Thyroid gland (tissue), 4 donors: ENCODE measurements at places on chromosomes 1 and 21. TPM values are rescaled to one million over a fixed set of nuclear protein-coding genes. Genes with fewer than 3 reads are reported as not detected.

ZNF683 gene
- total RNA-seq = not detected

GRCh38 chr21:41761934-41762635 lies 4.8 kb downstream of the RIPK4 start:
- H3K27me3 ChIP-seq = no peaks in the 10 kb centered on the region
- H3K27ac ChIP-seq = peak overlapping the region; percentile 69
- H3K36me3 ChIP-seq = no peaks in the 10 kb centered on the region
- no peak overlapping the region for H3K4me3 ChIP-seq

DNA sequence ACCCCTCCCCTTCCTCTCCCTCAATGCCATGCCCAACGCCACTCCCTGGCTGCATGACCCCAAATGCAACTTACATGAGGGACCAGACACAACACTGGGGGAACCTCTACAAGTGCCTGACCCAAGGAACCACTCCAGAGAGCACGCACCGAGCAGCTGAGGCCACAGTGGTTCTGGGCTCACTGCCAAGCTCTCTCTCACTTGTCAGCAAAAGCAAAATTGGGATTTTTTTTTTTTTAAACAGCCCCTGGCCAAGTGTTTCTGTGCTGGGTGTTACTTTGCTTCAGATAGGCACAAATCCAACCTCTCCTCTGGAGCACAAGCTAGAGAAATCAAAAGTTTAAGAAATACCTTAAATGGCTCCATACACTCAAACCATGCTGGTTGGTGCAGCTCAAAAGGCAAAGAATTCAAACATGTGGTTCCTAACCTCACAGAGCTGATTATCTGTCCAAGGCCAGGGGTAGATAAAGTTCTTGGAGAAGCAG lies 363.0 kb downstream of the SETD4 start:
- peaks cover 46% of the 10 kb centered on the region for H3K4me1 ChIP-seq
- H3K36me3 ChIP-seq = no peaks in the 10 kb centered on the region
- DNase-seq = peak; percentile 96
- no peaks in the 10 kb centered on the region for H3K27me3 ChIP-seq
- H3K27ac ChIP-seq = peak overlapping the region; percentile 34

GRCh38 chr1:33517596-33518250 lies 45.3 kb downstream of the ZSCAN20 start:
- no peak overlapping the region for H3K4me3 ChIP-seq
- H3K27me3 ChIP-seq = no peaks in the 10 kb centered on the region
- H3K36me3 ChIP-seq = no peaks in the 10 kb centered on the region
- H3K27ac ChIP-seq = no peak overlapping the region
- DNase-seq = no peak

DNA sequence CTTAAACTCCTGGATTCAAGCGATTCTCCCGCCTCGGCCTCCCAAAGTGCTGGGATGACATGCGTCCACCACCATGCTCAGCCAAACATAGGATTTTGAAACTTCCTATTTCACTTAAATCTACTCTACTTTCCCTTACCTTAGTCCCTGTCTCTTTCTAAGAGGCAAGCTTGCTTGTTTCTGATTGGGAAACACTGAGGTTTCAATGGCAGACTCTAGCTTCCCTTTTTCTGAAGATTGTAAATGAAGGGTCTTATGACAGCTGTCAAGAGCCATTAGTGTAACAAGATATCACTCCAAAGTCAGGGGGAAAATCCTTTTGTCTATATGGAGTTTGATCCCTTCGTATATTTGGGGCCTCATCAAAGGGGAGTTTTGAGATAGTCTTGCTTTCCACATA lies 23.5 kb upstream of the LMO4 start:
- DNase-seq = no peak
- H3K4me1 ChIP-seq = peaks cover 9% of the 10 kb centered on the region
- no peak overlapping the region for H3K4me3 ChIP-seq
- H3K36me3 ChIP-seq = no peaks in the 10 kb centered on the region

- no peak for DNase-seq
- H3K4me1 ChIP-seq = no peaks in the 10 kb centered on the region
- no peaks in the 10 kb centered on the region for H3K27me3 ChIP-seq
- H3K36me3 ChIP-seq = no peaks in the 10 kb centered on the region
Observed at GRCh38 chr1:6014130-6014999, 22.1 kb upstream of the NPHP4 start.
